Activated naive CD8-positive, alpha-beta T cell treated with anti-CD3 and anti-CD28 coated beads, Interleukin-2, amount 10 ng/mL, durations not matched to agents 7 days and 5 days (primary cell): ENCODE measurements at places on chromosomes 1 and 21. TPM values are rescaled to one million over a fixed set of nuclear protein-coding genes. Genes with fewer than 3 reads are reported as not detected.

Gene CCDC17
- total RNA-seq = 4.4 TPM

Gene TP73
- 1.1 TPM for total RNA-seq

Gene LENEP
- 1.9 TPM for total RNA-seq

Gene CCDC181
- total RNA-seq = not detected

DNA sequence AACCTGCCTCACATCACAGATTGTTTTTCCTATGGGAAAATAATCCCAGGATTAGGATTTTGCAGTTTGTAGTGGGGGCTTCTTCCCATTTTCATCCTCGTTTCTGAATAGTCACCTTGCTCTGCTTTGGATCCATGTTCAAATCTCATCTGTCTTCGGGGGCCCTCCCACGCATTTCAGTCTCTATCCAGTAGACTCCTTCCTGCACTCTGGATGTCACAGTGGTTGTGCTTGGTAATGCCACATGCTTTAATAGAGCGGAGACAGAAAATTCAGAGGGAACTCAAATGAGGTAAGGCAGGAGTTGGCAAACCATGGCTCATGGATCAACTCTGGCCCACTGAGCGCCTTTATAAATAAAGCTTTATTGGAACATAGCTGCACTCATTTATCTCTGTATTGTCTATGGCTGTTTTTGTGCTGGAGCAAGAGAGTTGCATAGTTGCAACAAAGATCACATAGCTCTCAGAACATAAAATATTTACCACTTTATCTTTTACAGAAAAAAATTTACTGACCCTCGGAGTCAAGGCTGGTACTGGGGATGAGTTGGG lies 101.0 kb downstream of the SPATA46 start:
- DNase-seq = no peak

- DNase-seq = no peak
These were observed 106.2 kb downstream of the NIBAN1 start for GRCh38 chr1:184867866-184868689.

- DNase-seq = no peak
These were observed at the start of gene ACTL8 for GRCh38 chr1:17755120-17755519. ACTL8 (plus strand) TSS chr1:17755333; CDS start chr1:17823009, 67,676 bp downstream.

DNA sequence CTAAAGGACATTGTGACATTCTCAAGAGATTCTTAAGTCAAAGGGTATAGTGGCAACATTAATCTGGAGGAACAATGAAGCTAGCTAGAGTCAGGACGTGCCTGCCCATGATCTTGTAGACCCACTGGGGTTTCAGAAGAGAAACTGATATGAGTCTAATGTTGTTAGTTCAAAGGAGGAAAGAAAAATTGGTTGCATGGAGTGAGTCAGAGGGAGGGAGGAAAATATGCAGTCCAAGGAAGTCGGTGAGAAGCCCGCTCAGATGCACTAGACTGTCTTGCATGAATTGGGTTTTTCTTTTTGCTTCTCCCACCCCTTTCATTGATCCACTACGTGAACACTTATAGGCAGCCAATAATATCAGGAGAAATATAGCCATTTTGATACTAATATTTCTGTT lies 53.8 kb upstream of the SYT14 start:
- DNase-seq = no peak

- DNase-seq = no peak
These were observed 76.6 kb downstream of the FAM78B start for GRCh38 chr1:166090244-166090643.

GRCh38 chr1:228275430-228276173 lies 67.8 kb downstream of the OBSCN start:
- DNase-seq = peak; percentile 85

- DNase-seq = peak; percentile 39
These were observed 65.8 kb downstream of the TRIM11 start for GRCh38 chr1:228340686-228341449.

GRCh38 chr1:5750186-5751162 lies 241.8 kb downstream of the NPHP4 start:
- peak; percentile 4 for DNase-seq
